ENCODE measurements at places on chromosomes 13 and 19.

DNA sequence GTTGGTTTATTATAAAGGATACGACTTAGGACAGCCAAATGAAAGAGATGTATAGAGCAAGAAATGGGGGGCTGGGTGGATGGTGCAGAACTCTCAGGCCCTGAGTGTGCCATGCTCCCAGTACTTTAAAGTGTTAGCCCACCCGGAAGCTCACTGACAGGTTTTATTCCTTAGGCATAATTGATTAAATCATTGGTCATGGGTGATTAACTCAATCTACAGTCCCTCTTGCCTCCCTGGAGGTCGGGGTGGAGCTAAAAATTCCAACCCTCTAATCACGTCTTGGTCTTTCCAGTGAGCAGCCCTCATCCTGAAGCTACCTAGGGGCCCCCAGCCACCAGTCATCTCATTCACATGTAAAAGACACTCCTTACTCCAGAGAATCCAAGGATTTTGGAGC, 9.9 kb upstream of the LEUTX start:
- no peak for DNase-seq

DNA sequence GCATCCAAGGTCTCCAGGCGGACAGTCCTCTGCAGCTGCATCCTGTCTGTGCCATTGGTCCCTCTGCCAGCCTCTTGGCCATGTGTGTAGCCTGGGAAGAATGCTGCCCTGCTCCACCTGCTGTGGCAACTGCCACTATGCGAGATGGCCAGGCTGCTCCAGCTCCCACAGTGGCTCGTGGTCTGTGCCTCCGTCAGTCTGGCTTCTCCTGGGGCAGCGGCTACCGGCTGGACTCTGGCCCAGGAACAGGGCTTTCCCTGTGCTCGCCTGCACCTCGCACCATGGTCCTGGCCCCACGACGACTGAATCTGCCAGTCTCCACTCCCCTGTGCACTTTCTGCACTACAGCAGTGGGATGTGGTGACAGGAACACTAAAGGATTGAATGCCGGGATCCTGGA, 26.7 kb upstream of the FFAR2 start:
- no peak for DNase-seq

- peak; percentile 50 for DNase-seq
Measured at GRCh38 chr13:46951516-46951915, 54.7 kb upstream of the HTR2A start.

GRCh38 chr19:1206864-1207450, 1.4 kb downstream of the STK11 start:
- DNase-seq = no peak

DNA sequence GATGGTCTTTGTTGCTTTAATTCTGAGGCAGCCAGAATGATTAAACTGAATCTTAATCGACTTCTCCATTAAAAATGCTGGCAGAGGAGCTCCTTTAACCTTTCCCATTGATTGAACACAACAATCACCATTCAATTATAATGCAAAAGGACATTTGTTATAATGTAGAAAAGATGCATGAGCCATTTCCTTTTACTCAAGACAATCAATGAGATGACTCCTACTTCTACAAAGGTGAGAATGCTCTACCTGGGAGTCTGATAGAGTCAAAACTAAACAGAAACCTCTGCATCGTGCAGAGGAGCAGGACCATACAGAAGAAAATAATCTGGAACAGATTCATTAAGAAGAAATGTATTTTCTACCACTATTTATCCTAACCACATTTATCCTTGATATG, 253.6 kb upstream of the DACH1 start:
- DNase-seq = no peak

DNA sequence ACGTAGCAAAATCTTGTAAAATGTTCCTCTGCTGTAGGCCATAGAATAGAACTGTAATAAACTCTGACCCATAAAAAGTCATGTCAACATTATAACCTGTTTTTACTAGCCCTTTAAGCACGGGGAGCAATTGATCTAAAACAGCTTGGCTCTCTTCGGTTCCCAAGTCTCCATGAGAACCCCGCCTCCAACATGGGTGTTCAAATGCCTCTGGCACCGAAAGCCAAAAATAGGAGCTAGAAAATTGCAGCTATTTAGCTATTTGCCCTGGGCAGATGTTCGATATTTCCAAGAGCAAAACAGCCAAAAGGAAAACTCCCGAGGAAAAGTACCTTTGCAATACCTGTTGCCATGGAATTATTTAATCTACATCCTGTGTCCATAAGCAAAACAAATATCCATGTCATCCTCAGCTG, 563.1 kb downstream of the EFNB2 start:
- no peak for DNase-seq

- peak; percentile 16 for DNase-seq
Measured at GRCh38 chr13:62908321-62908720, 1492.7 kb upstream of the PCDH20 start.

DNA sequence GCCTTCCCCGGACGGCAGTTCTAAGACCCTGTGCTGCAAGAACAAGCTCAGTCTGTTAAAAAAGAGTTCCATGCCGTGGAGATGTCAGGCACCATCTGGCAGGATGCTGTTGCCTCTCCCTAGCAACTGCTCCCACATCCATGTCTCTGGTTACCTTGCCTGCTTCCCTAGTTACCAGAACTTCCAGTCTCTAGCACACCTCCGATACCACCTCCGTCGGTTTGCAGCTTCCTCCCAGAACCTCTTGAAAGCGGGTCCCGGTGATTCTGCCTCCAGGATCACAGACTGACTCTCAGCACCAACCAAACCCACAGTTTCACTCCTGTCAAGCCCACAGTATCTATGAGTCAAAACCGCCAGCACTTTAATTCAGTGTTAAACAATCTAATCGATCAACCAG, 55.4 kb downstream of the KCTD12 start:
- no peak for DNase-seq

- no peak for DNase-seq
Measured at GRCh38 chr19:43525836-43526771, 897 bp downstream of the ETHE1 start.

GRCh38 chr13:77898097-77898496, 20.5 kb downstream of the EDNRB start:
- no peak for DNase-seq

DNA sequence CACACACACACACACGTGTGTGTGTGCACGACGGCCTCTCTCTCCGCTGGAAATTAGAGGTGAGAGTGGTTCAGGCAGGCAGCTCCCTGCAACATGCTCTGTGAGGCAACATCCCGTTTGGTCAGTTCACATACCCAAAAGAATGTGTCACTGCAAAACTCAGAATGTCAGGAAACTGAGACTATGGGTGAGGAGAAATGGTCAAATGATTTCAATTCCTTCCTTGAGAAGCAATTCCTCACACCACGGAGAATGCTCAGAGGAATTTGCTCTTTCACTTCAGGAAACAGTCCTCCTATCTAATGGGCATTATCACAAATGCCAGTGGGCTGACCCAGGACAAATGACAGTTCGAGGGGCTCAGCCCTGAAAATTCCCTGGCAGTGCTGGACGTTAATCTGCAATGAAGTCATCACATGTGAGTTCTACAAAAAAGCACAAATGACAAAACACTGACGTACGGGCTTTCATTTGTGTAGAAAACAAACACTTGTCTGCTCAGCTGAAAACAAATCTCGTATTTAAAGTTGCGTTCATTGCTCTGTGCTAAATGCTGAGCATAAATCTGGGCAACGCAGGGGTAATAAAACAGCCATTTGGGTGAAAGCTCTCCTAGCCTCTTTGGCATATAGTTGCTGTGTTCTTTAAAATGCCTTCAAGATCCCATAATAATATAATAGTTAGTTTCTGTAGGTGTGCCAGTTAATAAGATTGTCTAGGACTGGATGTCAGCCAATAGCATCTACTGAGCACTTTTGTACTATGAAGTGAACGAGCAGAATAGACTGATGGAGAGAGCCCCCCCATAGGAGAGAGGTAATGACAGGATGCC, 18.6 kb upstream of the LATS2 start:
- DNase-seq = peak; percentile 87

DNA sequence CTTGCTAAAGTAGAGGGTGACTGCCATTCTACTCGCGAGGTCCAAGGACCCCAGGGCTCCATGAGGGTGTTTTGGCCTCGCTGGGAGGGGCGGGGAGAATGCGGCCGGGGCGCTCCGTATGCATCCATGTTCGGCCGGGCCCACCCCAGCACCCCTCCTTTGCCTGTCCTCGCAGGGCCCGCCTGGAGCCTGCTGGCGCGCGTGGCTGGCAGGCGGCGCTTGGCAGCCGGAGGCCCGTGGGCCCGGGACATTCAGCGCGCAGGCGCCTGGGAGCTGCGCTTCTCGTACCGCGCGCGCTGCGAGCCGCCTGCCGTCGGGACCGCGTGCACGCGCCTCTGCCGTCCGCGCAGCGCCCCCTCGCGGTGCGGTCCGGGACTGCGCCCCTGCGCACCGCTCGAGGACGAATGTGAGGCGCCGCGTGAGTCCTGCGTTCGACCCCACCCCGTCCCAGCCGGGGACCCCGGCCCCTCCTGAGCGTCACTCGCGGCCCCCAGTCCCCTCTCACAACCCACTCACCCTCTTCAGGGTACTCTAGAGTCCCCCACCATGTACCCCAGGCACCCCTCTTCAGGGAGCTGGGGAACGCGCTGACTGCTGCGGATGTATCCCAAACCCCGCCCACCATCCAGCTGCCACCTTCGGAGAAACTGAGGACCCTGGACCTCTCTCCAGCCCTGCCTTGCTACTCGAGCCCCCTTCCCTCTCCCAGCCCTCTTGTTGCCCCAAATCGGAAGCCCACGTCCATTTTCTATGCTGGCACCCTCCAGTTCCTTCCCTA, 4.1 kb downstream of the DLL3 start:
- DNase-seq = peak; percentile 59

DNA sequence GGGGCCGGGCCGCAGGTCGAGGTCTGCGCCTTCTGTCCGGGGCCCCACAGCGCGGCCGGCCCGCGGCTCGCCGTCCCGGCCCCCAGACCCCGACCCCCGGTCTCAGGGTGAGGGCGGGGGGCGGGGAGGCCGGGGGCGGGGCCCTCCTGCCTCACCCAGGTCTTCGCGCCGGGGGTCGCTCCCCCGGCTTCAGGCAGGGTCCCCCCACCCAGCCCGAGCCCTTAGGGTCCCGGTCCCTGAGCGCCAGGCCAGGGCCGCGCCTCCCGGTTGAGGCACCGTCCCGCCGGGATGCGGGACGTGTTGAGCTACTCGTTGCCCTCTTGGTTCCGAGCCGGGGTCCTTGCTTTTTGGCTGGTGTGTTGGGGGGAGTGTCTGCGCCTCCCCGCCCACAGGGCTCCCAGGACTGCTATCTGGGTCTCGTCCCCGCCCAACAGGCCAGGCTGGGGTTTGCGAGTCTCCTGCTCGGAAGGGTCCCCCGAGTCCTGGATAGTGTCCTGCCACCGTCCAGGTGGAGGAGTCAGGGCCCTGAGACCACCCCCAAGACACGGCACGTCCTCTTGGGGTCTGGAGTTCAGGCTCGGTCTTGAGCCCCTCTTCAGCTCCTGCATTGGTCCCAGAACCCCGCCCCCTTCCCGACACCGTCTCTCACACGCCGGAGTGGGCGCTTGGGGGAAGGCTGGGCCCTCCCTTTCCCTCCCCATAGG, 452 bp downstream of the PIAS4 start:
- no peak for DNase-seq

- no peak for DNase-seq
Measured at GRCh38 chr13:34523406-34523805, 418.7 kb upstream of the NBEA start.

GRCh38 chr13:51244637-51245405, 22.6 kb downstream of the FAM124A start:
- DNase-seq = no peak

DNA sequence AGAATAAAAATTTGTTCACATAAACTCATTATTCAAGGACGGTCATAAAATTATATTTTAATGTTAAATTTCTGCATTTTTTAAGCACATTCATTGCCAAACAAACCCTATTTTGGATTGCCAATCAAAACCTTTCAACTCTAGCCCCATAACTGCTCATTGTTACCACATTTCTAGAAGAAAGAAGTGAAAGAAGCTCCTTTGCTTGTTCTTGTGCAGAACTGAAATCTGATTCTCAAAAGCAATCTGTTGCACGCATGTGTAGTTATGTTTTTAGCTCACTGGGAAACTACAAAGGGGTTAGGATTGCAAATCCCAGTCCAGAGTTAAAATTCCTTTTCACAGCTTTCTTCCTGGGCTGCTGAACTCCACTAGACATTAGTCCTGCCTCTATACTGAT, 109.5 kb upstream of the MIR17HG start:
- no peak for DNase-seq

DNA sequence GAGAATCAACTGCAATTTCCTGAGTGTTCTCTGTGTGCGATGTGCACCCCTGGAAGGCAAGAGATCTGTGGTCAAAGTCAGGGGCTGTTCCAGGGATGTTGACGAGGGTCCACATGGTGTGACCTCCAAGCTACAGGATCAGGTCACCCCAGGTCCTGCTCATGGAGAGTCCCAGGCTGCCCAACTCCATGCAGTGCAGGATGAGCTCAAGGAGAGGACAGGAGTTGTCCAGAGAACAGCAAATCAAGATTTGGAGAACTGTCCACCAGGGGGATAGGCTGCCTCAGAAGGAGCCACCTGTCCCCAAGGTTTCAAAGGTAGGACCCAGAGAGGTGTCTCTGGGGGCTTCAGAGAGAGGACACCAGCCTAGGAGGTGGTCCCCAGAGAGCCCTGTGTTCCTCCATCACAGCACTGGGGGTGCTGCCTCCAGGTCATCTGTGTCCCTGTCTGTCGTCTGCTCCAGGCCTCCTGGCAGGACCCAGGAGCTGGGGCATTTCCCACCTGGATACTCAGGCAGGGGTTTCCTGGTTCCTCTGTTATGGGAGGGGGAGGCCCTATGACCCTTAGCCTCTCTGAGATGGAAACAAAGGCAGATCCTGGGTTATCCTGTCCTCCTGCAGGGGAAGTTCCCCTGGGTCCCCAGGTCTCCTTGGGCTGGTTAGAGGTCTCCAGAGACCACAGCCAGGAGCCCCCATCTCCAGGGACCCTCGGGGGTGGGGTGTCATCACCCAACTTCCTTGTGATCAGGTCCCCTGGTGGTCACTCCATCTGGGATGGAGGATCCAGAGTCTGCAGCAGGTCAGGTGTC, 2.1 kb upstream of the CEACAM7 start:
- no peak for DNase-seq

DNA sequence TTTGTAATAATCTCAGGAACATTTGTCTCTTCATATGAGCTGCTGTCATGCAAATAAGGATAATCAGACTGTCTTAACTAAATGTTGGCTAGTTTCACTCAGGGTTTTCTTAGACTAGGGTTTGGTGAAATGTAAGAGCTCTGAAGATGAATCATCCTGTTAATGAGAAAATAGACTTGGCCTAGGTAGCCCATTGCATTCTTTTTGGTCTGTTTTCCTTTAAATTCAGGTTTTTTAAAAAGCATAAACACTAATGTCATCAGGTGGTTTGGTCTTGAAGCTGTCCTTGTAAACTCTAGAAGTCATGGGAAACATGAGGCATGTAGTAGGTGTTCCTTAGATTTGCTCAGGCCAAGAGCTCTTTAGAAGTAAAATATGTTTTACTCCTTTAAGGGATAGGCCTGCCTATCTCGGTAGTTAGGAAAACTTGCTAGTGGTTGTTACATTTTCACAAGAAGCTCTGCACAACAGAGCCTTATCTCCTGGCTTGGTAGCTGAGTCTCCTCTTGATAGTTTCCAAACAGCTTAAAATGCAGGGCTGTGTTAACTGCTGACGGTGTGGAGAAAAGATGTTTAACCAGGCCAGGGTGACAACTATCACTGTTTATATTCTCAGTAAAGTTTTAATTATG, 62.0 kb upstream of the C1QTNF9B start:
- DNase-seq = peak; percentile 43

All from fibroblast of upper back skin (primary cell).